ENCODE measurements at places on chromosomes 1 and 21. TPM values are rescaled to one million over a fixed set of nuclear protein-coding genes. Genes with fewer than 3 reads are reported as not detected.

DNA sequence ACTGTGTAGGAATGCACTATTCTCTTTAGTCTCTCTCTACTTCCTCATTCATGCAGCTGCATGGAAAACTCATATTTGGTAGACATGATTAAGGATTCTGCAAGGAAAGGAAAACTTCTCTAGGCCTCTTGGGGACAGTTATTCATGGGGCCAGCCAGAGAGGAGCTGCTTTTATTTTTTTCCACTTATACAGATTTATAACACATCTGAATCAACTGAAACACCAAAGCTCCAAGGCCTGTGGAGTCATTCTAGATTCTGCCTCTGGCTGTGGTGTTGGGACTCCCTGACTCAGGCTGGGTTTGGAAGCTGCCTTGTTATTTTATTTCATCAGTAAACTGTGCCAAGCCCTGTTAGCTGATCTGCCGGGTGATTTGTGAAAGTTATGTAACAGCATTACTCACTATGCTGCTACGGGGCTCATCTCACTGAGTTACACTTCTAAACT is 83.9 kb upstream of the EDEM3 start:
- no peak for DNase-seq

S100A14 gene
- total RNA-seq, result not detected

SNX7 gene
- 29.3 TPM for total RNA-seq

CXADR gene
- 0.63 TPM for total RNA-seq

DNA sequence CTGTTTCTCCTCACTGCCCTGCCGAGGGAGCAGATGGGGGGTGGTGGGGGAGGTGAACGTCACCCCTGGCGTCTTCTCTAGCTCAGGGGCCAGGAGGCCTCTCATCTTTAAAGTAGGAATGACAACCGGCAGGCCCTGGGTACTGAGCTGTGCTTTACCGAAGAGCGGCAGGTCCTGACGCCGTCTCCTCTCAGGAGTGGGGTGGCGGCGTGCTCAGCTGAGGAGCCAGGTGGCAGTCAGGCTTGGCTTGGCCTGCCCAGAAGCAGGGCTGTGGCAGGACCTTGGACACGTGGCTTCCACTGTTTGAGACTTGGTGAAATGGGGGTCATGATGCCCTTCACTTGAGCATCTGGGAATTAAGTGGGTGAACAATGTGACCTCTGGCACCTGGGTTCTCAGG is 3.1 kb downstream of the RER1 start:
- no peak for DNase-seq

MFAP2 gene
- total RNA-seq, result 29.9 TPM

DNA sequence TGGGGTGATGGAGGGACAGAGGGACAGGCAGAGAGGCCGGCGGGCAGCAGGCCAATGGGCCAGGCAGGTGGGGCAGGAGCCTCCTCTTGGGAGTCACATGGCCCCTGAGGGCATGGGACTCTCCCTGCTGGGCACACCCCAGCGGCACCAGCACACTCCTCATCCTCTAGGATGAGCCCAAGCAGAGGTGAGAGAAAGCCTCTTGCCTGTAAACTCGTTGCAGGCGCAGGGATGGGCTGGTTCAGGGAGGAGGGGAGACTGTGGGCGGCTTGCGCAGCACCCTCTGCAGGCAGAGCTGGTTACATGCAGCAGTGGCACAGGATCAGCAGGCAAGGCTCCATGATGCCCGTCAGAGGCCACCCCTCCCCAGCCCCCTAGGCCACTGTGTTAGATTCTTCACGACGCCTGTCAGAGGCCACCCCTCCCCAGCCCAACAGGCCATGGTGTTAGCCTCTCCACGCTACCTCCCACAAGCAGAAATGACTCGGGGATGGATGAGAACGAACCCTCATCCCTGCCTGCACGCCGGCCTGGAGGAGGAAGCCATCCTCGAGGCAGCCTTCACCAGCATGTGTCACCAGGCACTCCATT is 209.7 kb upstream of the VAMP3 start:
- no peak for DNase-seq

DNA sequence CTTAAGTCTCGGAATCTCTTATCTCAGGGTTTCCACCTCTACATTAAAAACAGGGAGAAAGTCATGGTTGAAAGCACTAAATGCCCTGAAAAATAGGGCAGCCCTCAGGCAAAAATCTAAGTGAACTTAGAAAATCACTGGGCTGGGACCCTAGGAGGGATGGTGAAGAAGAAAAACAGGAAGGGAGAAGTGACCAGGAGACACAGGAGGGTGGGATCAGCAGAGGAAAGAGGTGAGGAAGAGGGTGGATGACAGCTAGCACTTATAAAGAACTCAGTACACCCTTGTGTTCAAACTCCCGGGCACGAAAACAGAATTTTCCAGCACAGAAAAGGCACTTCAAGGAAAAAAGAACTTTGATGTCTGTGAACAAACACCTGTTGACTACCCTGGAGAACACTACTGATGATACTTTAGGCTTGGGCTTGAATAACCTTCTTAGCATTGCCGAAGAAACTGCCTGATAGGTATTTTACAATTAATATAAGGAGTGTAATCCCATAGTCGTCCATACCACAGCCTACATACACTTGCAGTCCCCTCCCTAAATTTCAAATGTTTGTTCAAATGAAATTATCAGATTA is 2.0 kb downstream of the CHML start:
- DNase-seq, result no peak

DNA sequence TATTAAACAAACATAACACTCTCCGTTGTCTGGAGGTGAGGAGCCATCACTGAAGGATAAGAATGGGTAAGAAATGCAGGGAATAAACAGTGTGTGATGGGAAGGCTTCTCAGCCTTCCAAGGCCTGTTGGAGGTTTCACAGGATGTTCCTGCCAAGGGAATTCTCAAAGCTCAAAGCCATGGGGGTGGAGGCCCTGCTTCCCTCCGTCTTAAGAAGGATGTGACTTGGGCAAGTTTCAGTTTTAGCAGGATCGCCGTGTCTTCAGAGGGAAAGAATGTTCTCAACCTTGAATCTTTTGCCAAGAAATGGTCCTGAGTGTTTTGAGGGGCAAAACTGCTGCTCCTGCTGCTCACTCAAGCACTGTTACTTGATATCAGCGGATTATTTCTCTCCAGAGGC is 41.7 kb upstream of the IL20 start:
- no peak for DNase-seq

DNA sequence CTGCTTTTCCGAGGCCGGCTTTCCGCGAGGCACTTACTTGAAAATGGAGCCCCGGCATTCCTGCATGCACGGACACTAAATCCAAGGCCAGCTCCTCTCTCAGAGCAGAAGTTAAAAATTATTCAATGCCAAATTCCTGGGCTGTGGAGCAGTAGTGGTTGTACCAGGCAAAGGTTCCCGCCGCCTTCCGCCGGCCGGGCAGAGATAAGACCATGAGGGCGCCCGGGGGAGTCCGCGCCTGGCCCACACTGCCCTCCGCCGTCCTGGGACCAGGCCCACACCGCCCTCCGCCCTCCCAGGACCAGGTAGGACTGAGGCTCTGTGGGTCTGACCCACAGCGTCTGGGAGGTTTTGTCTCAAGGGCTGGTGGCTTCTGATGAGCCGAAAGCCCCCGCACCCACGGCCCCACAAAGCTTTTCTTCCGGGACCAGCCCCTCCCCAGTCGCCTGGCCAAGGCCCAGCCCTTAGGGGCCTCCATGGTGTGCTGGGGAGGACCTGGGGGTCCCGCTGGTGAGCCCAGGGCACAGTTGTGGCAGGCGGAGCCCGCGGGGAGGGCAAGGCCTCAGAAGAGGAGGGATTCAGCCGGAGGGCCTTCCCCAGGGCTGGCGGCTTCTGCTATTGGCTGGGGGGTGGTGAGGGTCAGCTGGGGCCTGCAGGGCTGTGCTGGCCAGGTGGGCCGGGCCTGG is 12.7 kb upstream of the C1orf159 start:
- DNase-seq, result no peak

DNA sequence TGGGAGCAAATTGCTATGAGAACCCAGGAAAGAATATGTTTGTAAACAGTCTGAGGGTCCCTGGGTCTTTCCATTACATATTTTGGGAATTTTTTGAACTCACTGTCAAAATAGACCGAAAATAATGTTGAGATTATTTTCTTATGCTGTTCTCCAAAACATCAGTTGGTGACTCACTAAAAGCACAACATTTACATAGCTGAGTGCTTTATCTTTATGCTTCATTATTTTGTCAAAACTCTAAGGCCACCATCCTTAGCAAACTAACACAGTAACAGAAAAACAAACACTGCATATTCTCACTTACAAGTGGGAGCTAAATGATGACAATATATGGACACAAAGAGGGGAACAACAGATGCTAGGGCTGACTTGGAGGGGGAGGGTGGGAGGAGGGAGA is 459.3 kb downstream of the ADGRL2 start:
- no peak for DNase-seq

DNA sequence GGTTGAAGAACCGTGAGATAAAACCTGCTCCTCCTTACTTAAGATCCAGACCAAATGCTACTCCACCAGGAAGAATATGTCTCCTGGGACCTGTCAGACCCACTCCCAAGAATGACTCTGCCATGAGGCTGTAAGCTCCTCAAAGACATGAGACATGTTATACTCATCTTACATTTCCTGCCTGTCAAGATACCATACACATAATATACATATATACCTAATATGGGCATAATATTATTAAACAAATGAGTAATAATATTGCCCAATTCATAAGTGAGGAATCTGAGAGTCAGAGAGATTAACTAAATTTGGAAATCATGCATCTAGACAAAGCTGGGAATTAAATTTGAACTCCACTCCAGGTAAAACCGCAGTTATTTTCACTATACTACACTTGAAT is 634.9 kb downstream of the LMO4 start:
- DNase-seq, result no peak

TSNAX gene
- total RNA-seq, result 37.2 TPM

TNFSF4 gene
- 4.0 TPM for total RNA-seq

GRCh38 chr1:33436557-33437285 is 5.8 kb upstream of the PHC2 start:
- no peak for DNase-seq

GRCh38 chr1:109762039-109762585 is 1.6 kb downstream of the EPS8L3 start:
- DNase-seq, result peak; percentile 47

- DNase-seq, result peak; percentile 15
These were observed 68.3 kb downstream of the ADSS2 start for GRCh38 chr1:244383278-244383884.

KRTAP7-1 gene
- not detected for total RNA-seq

DNA sequence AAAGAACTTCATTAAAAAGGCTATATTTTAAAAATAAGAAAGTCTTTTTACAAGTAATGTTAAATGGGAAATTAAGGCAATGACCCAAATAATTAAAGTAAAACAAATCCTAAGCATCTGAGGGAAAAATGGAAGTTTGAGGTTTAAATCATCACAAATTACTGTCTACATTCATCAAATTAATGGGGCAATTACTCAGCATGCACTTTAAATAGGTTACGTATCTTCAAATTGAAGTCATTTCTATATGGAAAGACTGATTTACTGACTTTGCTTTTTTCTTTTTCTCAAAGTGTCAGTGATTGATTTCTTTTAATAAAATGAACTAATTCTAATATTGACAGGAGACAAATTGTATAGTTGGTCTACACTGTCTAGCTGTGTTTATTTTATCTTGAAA is 1452.3 kb downstream of the NCAM2 start:
- DNase-seq, result no peak

- DNase-seq, result no peak
These were observed 175.8 kb downstream of the ADGRL2 start for GRCh38 chr1:81976539-81976938.

- no peak for DNase-seq
These were observed 9.6 kb downstream of the RBM15 start for GRCh38 chr1:110348771-110349170.

- DNase-seq, result peak; percentile 99
These were observed at the start of the genes CNST and TFB2M for GRCh38 chr1:246566128-246566812. Gene CNST (plus strand): TSS chr1:246566456. CDS start chr1:246591563, 25,107 bp downstream. Gene TFB2M (minus strand): TSS chr1:246566261. CDS start chr1:246566138, 123 bp downstream.

DNA sequence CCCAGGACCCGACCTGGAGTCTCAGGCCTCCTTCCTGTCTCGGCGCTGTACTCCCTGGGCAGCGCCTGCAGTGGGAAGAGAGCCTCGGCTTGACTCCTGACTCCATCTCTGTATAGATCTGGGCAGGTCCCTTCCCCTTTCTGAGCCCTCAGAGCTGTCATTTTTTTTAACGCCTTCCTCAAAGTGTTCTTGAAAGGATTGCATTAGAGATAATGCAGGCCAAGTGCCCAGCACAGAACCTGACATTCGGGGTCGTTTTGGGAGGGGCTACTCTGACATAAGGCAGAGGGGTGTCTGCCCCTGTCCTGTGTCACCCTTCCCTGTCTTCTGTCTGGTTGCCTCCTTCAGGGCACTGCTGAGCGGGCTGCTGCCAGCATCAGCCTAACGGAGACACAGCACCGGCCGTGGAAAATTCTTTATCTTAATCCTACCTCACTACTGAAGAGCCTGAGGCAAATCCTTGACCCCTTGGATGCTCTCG is 271.6 kb downstream of the TRABD2B start:
- DNase-seq, result no peak

DNA sequence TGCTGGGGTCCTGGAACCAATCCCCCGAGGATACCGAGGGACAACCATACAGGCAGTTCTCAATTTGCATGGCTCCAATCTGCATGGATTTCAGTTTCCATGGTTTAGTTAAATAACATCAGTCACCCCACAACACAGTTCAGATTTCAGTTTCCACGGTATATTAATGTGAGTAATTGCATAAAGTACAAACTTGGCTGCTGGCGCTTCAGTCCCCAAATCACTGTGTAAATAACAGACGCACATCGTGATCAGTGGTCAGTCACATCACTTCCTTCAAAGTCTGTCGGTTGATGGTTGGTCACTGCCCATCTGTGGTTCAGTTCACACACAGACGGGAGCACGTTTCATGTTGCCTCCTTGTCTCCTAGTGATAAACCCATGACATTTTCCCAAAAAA is 66.4 kb upstream of the LPGAT1 start:
- DNase-seq, result no peak

GRCh38 chr1:216310776-216311175 is 112.5 kb downstream of the USH2A start:
- DNase-seq, result no peak

Measured in aorta (tissue), 5 donors.